Omental fat pad (tissue), 4 donors: ENCODE measurements at places on chromosomes 3 and 15. TPM values are rescaled to one million over a fixed set of nuclear protein-coding genes. Genes with fewer than 3 reads are reported as not detected.

Gene OSTN
- not detected for total RNA-seq

Gene FOXB1
- not detected for total RNA-seq

Gene RTP4
- 7.4 TPM for total RNA-seq

Gene PEX5L
- not detected for total RNA-seq

Gene PRTG
- total RNA-seq, result 3.2 TPM

Gene PPP2R3A
- total RNA-seq, result 6.8 TPM

Gene ALPK3
- total RNA-seq, result 4.5 TPM

Gene NLGN1
- total RNA-seq, result 17.0 TPM

Gene CNTN3
- 3.5 TPM for total RNA-seq

Gene UROC1
- not detected for total RNA-seq

Gene CCDC54
- total RNA-seq, result not detected

Gene MST1
- 94.1 TPM for total RNA-seq

Gene B4GALT4
- 18.8 TPM for total RNA-seq

Gene EFCC1
- total RNA-seq, result 1.2 TPM

Gene ENTPD3
- 1.3 TPM for total RNA-seq
